Astrocyte (in vitro differentiated cells and primary cell): ENCODE measurements at places on chromosomes 2 and 18.

GRCh38 chr2:7358865-7359447 lies 441.7 kb downstream of the RNF144A start:
- no peak for DNase-seq

DNA sequence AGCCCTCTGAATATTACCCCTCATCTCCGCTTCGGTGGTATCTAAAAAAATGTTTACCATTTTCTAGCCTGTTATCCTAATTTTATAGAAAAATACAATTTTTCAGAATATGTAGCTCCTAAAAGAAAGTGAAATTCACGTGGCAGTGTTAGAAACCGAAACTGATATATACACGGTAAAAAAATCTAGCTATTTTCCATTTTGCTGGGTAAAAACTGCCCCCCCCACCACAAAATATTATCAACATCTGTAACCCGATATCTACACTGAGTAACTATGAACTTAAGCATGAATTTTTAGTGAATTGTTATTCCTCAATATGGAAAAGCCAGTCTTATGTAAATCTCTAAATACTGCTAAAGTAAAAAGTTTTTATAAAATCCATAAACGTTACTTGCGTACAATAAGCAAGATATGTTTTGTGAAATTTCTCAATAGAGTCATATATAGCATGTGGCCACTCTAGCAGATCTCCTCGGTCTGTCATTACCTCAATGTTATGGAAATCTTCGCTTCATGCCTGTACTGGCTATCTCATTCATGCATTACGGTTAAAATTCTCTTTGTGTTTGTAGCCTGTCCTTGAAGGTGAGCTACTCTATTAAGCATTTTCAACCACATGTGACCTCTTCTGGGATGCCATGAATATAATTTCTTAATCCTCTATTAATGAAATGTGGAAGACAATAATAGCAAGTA lies 524.2 kb downstream of the TRIB2 start:
- no peak for DNase-seq

GRCh38 chr2:29628862-29629261 lies 292.5 kb downstream of the ALK start:
- peak; percentile 16 for DNase-seq

GRCh38 chr2:163200741-163201140 lies 362.2 kb upstream of the KCNH7 start:
- no peak for DNase-seq
